Activated T-helper 1 cell treated with anti-CD3 and anti-CD28 coated beads, Interleukin-2, amount 50 U/mL, for 16 hours (primary cell): ENCODE measurements at places on chromosomes 2 and 18.

DNA sequence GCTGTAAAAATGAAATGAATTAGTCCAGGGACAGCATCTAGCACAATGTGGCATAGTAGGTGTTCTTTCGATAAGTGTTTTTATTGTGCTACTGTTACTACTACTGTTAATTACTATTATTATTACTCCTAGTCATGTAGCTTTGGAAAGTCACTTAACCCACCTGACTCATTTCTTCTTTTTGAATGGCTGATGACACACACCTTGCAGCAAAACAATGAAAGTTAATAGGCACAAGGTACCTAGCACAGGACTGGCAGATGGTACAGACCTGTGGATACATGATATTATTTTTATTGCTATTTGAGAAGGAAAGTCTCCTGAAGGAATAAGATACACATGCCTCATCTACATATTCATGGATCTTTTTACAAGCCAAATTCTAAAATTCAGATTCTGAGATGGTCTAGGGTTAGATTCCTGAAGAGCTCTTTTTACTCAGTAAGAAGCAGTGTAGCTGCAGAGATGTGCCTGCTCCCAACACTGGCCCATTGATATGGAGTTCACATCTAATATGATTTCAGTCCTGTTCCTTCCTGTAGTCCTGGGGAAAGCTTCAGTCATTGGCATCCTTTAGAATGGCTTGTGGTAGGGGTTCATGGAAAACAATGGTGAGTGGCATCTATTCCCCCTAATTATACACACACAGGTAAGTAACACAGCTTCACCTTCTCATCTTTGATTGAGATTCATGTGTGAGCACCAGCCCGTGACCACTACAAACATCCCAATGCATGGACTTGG is 7.9 kb upstream of the ERMN start:
- DNase-seq: no peak

GRCh38 chr2:240142256-240142775 is 1.9 kb upstream of the OTOS start:
- DNase-seq: no peak

GRCh38 chr2:79982445-79982844 is 322.1 kb downstream of the LRRTM1 start:
- DNase-seq: no peak

- no peak for DNase-seq
Observed at GRCh38 chr2:118493213-118493612, 354.2 kb downstream of the EN1 start.

DNA sequence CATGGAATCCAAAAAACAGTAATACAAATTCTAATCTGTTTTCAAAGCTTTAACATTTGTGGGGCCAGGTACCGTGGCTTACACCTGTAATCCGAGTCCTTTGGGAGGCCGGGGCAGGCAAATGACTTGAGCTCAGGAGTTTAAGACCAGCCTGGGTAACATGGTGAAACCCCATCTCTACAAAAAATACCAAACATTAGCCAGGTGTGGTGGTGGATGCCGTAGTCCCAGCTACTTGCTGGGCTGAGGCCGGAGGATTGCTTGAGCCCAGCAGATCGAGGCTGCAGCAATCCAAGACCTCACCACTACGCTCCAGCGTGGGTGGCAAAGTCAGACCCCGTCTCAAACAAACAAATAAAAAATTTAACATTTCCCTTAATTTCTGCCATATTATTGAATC is 74.3 kb upstream of the SALL3 start:
- no peak for DNase-seq

DNA sequence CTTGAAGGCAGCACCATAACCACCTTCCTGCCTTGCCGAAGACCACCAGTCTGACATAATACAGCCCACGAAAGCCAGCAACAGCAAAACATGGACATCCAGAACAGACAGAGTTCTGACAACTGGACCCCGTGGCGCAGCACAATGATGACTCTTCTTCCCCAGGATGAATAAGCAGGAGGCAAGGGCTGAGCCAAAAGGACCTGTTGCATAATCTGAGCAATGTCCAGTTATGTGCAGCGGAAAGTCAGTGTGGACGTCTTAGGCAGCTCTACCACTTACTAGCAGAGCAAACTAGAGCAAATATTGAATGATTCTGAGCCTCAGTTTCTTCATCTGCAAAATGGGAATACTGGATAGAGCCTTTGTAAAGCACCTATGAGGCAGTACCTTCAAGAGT is 225.1 kb downstream of the ZBTB7C start:
- DNase-seq: no peak

GRCh38 chr18:60861575-60861974 is 471.7 kb upstream of the CDH20 start:
- DNase-seq: no peak

DNA sequence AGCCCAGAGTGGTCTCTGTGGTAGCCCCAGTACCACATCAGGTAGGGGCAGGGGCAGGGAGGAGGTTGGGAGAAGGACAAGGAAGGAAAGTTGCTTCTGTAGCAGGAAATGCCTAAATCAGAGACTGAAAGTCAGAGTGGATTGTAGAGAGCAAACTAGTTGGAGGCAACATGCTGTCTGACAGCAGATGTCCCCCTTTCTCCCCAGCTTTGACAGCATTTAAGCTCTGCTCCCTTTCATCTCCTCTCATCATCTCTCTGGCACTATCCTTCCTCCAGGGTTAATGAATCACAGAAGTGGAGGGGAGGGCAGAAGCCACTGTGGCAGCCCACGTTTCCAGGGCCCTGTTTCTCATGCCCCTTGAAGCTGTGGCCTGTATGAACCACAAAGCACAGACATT is 50.4 kb downstream of the BOD1L2 start:
- DNase-seq: no peak

GRCh38 chr18:77056344-77057005 is 76.1 kb downstream of the MBP start:
- DNase-seq: no peak
